ENCODE measurements at places on chromosomes 3 and 15.

DNA sequence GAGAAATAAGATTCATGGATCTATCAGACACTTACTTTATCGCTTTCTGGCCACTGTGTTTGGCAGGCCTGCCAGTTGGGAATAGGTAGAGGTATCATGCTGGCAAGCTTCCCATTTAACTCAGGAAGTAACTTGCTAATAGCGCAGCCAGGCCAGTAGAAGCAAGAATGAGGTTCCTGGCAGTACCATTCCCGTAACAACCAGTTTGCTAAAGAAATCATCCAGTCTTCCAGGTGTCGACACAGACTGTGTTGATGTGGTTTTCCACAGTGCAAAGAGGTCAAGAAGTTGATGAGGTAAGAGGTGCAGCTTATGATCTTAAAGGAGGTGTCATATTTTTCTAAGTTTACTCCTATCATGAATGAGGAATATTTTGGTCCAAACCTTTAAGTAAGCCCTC is 46.2 kb downstream of the DPH6 start:
- no peak for DNase-seq

DNA sequence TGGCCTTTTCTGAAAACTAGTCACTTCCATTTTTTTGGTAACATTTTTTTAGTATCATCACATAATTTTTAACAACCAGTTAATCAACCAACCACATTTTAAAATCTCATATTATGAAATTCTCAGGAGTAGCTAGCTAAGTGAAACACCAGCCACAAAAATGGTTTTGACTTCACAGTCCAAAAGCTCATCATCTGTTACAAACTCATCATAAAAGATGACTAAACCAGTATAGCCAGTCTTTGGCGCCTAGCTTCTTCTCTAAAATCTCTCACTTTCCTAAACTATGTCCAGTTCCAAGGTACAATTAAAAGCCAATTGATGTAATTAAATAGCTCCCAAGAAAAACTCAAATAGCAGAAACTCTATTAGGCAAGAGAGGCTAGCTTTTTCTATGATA is 88.2 kb upstream of the ZNF385D start:
- DNase-seq: no peak

DNA sequence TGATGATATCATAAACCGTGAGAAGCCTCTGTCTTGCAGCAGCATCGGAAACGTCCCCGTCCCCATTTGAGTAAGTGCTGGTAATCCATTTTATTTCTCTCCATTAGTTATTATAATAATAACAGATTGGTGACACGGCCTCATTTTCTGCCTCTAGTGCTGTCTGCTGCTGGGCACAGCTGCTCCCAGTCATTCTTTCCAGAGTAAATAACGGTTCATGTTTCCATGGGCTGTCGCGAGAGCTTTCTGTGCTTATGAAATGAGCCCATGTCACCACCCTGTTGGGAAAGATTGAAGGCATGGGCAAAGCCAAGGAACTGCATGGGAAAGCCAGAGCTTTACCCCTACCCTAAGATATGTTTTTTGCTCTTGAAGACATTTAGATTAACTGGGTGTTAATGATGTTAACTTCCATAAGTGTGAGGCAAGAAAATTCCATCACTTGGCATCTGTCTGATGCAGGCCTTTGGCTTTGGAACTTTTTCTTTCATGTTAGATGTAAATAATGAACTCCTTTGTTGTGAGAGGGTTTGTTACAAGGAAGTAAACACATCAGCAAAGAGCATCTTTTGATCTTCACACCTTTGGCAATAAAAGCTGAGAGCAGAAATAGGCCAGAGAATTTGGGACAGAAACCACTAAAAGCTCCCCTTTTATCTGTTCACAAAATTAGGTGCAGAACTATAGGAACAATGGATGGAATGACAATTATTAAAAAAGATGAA is 141.8 kb downstream of the FILIP1L start:
- DNase-seq: no peak

DNA sequence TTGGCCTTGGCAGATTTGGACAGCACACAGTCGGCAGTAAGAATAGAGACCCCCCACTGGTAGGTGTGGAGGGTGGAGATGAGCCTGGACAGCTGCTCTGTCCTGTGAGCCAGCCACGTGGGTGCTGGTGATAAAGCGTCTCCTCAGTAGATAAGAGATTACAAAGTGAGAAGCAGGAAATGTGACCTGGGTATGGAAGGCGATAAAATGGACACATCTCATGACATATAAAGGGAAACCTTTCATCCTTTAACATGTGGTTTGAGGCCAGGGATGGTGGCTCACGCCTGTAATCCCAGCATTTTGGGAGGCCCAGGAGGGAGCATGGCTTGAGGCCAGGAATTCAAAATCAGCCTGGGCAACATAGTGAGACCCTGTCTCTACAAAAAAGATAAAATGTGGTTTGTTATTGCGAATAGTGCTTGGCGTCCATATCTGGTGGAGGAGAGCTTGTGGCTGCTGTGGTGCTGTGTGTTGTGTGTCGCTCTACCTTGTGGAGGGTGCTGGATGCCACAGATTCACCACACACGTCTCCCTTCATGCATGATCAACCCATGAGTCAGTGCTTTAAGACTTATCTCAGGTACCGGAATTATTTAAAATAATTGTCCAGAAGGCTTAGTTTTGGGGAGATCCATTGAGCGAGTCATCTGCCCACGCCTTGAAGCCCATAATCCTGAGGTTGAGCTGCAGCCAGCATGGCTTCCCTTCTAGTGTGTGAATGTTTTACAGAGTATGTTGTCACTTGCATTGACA is 157.0 kb downstream of the GABRG3 start:
- no peak for DNase-seq

All from urinary bladder (tissue), 4 donors.